Stimulated activated CD8-positive, alpha-beta memory T cell treated with anti-CD3 and anti-CD28 coated beads, Interleukin-4, amount 100 ng/mL, for 24 hours (primary cell): ENCODE measurements at places on chromosomes 16 and 17.

DNA sequence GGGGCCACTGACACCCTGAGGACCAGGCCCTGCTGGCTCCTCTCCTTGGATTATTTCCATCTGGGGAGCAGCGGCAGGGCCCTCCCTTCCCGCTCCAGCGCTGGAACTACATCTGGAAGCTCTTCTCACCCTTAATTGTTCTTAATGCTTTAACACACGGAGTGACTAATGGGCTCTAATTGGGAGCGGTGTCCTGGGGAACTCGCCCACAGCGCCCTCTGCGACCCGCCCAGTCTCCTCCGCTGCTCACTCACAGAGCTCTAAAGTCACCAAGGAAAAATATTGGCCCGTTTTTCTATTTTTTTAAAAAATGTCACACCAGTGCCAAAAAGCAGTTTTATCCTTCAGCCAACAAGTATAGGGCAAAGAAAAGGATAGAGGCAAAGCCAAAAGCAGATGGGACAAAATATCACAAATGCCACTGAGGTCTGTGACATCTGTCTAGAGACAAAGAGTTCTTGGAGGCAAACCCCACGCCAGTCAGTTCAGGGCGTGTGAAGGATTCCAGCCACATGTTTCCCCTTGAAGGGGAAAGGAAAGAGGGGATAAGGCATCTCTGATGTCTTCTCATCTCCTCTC lies 134.7 kb downstream of the RBFOX3 start:
- DNase-seq, result no peak

GRCh38 chr16:70638814-70639792 lies 7.3 kb upstream of the IL34 start:
- no peak for DNase-seq

DNA sequence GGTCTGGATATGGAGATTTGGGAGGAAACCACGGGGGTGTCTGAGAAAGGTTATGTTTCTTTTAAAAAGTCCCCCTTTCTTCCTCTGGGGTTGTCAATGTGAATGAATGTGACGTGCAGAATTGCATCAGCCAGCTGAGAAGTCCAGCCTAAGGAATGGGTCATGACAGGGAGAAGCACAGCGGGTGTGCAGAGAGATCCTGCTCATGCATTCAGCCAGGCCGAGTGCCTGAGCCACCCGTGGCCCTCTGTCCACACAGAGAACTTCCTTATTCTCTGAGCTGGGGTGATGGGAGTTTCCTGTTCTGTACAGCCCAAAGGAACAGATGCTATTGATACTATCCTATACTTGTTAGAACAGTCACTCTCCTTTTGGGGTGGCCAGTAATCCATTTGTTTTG lies 117.9 kb downstream of the CPPED1 start:
- no peak for DNase-seq

DNA sequence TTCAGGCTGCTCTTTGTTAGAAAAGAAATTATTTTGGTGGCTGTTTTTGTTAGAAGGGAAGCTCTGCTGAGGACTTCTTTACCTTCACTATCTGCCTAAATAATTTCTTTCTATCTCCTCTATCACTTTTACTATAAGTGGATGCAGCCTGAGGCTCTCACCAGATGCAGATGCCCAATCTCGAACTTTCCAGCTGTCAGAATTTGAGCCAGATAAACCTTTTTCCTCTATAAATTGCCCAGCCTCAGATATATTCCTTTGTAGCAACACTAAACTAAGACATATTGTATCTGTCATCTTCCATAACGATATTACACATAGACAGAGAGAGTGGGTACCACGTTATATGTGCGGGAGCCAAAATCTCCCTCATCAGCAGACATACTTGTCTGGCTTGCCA lies 15.7 kb upstream of the CDH8 start:
- DNase-seq, result no peak

GRCh38 chr16:30377050-30377811 lies 2.6 kb downstream of the MYL11 start:
- DNase-seq, result no peak

- no peak for DNase-seq
These were observed 104.4 kb downstream of the VPS53 start for GRCh38 chr17:610276-610675.
